ENCODE measurements at places on chromosomes 11 and 22. TPM values are rescaled to one million over a fixed set of nuclear protein-coding genes. Genes with fewer than 3 reads are reported as not detected.
A peak's percentile ranks its signal among the peaks of the same experiment; 100 is the strongest.

OR5M10 gene
- not detected for polyA plus RNA-seq

CCDC157 gene
- 5.6 TPM for polyA plus RNA-seq

GRM5 gene
- polyA plus RNA-seq = not detected

CWC15 gene
- polyA plus RNA-seq = 40.7 TPM

RASSF7 gene
- 89.3 TPM for polyA plus RNA-seq

PYGM gene
- polyA plus RNA-seq = 9.6 TPM

RNF214 gene
- 16.0 TPM for polyA plus RNA-seq

CHST1 gene
- not detected for polyA plus RNA-seq

CBLIF gene
- not detected for polyA plus RNA-seq

SHANK2 gene
- not detected for polyA plus RNA-seq

TRIM49D1 gene
- polyA plus RNA-seq = not detected

HMGXB4 gene
- 11.5 TPM for polyA plus RNA-seq

MAJIN gene
- polyA plus RNA-seq = 1.2 TPM

CABP4 gene
- 3.2 TPM for polyA plus RNA-seq

PANX2 gene
- polyA plus RNA-seq = 0.04 TPM

- DNase-seq = no peak
Measured at GRCh38 chr11:65591939-65592857, 3.4 kb downstream of the KCNK7 start.

- no peak for DNase-seq
Measured at GRCh38 chr22:43482318-43482625, 70.5 kb downstream of the MPPED1 start.

GRCh38 chr11:48122246-48122645, 94.4 kb upstream of the OR4B1 start:
- DNase-seq = no peak

- DNase-seq = no peak
Measured at GRCh38 chr22:30062950-30063349, 17.3 kb upstream of the HORMAD2 start.

- no peak for DNase-seq
Measured at GRCh38 chr22:27476729-27477128, 324.8 kb downstream of the MN1 start.

DNA sequence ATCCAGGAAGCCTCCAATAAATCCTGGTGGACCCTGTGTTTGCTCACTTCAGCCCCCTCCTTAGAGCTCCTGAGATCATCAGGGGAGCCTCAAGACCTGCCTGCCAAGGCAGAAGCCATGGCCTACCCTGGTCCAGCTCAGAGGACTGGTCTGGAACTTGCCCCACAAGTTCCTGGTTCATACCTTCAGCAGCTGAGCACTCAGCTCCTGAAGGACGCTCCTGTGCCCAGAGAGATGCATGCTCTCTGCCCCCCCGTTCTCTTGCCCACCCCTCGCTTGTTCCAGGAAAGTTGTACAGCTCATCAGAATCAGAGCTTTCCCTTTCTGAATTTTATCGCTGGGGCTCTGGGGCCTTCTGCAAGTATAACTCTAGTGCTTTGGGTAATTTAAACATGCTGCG, 210.5 kb upstream of the ISX start:
- DNase-seq = no peak

GRCh38 chr11:133214646-133215045, 317.7 kb downstream of the OPCML start:
- no peak for DNase-seq

GRCh38 chr22:37732699-37733607, 36.1 kb downstream of the TRIOBP start:
- DNase-seq = no peak

GRCh38 chr11:198236-198806, 5.4 kb downstream of the SCGB1C1 start:
- no peak for DNase-seq

- DNase-seq = peak; percentile 54
Measured at GRCh38 chr22:44620129-44620840, 81.7 kb upstream of the PRR5 start.

DNA sequence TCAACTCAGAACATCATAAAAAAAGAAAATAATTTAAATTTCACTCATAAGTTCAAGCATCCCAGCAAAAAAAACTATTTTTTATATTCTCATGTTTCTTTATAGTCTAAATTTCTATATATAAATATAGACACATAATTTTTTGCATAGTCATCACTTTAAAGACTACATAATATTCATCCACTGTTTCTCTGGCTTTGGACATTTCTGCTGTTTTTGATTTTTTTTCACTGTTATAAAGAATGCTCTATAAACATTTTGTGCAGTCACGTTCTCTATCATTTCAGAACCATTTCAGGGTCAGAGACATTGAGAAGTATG, 59.7 kb upstream of the CLPB start:
- DNase-seq = no peak

- no peak for DNase-seq
Measured at GRCh38 chr11:39965701-39966100, 1493.8 kb downstream of the LRRC4C start.

- peak; percentile 82 for DNase-seq
Measured at GRCh38 chr11:73295241-73295995, 12.7 kb upstream of the ARHGEF17 start.

GRCh38 chr11:125082040-125082439, 18.9 kb downstream of the SLC37A2 start:
- no peak for DNase-seq

- peak; percentile 25 for DNase-seq
Measured at GRCh38 chr11:75174781-75175370, 24.0 kb downstream of the SLCO2B1 start.
